Esophagus squamous epithelium (tissue), 5 donors: ENCODE measurements at places on chromosomes 12 and 14.

DNA sequence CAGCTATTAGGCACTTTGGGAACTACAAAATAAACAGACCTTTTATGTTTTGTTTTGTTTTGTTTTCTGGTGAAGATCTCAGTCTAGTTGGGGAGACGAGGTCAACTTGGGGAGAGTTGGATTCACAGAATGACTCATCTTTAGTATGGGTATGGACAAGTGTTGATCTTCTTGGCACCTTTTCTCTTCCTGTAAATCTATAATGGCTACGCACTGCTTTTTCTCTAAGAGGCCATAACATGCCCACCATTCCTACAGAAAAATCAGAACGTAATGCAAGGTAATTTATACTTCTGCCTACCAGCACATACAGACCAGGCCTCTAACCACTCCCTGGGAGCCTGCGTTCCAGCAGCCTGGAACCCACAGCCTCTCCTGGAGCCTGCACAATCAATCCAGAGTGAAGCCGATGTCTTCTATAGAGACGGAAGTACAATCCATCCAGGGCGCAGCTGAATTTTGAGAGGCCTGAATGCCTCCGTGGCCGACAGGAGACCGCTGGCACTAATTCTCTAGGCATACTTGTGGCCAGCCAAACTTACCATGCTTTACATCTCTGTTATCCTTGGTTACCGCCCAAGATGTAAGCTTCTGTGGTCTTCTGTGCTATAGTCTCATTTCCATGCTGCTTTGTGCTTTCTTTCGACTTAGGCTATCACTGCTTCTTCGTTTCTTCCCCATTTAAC, 717 bp downstream of the PPHLN1 start:
- no peak for DNase-seq

GRCh38 chr12:48994224-48995085, 4.7 kb downstream of the DDN start:
- no peak for DNase-seq

DNA sequence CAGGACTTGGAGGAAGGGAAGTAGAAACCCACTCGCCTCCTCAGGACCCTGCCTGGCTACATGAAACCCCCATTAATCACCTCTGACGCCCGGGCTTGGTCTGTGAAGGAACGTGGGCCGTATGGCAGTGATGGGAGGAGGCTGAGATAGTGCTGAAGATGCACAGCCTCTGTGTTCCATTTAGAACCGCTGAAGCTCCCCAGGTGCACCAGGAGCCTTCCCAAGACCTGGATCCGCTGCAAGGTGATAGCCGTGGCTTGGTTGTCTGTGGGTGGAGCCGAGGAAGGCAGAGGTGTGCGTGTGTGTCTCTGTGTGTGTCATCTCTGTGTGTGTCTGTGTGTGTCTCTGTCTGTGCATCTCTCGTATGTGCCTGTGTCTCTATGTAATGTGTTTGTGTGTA, 293.1 kb downstream of the CACNA1C start:
- DNase-seq, result no peak

- no peak for DNase-seq
Observed at GRCh38 chr14:37864861-37865718, 269.7 kb downstream of the TTC6 start.

GRCh38 chr12:121176826-121177529, 33.0 kb upstream of the P2RX4 start:
- no peak for DNase-seq

DNA sequence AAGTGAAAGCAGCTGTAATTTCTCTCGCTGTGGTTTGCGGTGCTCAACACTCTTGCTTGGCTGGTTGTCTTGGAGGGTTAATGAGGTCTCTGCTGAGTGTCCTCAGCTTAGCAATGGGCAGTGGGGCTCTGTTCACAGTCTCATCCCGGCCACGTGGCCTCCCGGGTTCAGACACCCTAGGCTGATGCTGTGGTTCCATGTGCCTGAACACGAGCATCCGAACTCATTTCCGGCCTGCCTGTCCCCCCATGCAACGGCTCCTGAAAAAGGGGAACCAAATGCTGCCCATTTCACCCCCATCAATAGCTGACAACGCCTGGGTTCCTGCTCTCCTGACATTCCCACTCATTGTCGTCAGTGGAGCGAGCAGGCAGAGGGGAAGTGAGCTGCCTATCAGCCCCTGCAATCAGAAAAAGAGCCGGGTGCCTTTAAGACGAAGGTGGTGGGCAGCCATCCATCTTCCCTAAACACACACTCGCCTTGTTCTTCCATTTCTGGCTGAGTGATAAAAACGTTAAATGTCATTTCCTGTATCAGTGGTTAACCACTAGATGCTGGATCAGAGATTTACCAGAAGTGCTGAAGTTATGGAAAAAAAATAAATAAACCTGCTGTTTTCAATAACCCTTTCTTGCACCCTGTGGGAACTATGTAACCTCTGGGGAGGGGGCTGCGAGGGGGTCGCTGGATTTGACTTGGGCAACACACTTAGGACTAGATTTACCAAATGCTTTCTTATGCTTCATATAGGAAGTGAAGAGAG, 60.3 kb upstream of the BCL2L14 start:
- peak; percentile 24 for DNase-seq

DNA sequence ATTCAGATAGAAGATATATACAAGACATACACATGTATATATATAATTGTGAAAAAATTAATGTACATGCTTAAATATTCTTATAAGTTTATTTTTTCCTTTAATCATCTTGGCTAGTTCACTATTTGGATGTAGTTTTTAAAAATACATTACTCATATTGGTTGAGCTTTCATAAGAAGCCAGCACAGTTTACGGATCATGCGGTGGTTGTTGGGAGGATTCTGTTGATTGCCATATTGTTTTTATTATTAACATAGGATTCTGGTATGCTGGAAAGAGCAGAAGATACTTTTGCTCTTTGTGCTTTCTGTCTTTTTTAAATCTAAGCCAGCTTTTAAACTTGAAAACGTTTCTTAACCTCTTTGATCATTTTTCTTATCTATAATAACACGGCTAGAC, 163.4 kb downstream of the OTOGL start:
- DNase-seq, result no peak

DNA sequence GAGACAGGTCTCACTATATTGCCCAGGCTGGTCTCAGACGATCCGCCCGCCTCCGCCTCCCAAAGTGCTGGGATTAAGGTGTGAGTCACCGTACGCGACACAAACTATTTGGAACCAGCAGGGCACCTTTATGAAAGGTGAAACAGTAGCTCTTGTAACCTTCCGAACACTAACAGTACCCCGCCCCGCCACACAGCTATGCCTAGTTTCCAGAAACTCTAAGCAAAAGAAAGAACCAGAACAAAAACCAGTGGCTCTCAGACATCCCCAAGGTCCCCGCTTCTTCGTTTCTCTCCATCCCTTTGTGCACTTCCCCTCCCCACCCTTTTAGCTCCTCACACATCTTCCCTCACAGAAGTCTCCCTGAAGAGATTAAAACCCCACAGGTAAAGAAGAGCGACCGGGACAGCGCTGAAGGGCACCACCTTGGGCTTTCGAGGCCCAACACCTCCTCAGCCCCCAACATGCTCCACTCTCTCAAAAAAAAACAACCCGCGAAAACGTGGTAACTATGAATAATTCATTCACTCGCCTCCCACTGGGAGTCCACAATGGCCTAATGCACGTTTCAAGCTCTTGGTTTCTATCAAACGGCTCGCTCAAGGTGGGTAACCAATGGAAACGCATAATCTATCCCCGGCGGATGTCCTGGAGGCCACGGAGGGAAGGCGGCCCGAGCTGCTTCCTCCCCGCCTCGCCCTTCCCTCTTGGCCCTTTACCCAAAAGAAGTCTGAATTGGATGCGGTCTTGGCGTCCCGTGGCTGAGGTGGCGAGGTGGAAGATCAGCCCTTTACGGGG, 877 bp downstream of the BAG5 start:
- DNase-seq, result no peak

DNA sequence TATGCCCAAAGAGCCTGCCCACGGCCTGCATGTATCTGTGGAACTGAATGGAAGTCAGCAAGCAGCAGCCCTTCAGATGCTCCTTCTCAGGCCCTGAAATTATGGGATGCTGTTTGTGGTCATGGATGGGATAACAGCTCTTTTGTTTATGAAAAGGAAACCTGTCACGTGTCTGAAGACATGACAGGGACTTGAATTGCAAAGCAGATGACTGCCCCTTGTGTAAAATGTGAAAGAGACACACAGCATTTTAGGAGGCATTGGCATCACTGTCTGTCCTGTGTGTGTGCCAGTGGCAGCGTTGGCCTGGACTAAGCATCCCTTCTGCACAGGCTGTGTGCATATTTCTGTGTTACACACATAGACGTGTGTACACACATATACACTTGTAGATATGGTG, 192.1 kb downstream of the VRK1 start:
- no peak for DNase-seq

- no peak for DNase-seq
Observed at GRCh38 chr14:95614349-95614748, 71.9 kb upstream of the TCL1B start.

- no peak for DNase-seq
Observed at GRCh38 chr12:19561411-19561961, 122.2 kb downstream of the AEBP2 start.

DNA sequence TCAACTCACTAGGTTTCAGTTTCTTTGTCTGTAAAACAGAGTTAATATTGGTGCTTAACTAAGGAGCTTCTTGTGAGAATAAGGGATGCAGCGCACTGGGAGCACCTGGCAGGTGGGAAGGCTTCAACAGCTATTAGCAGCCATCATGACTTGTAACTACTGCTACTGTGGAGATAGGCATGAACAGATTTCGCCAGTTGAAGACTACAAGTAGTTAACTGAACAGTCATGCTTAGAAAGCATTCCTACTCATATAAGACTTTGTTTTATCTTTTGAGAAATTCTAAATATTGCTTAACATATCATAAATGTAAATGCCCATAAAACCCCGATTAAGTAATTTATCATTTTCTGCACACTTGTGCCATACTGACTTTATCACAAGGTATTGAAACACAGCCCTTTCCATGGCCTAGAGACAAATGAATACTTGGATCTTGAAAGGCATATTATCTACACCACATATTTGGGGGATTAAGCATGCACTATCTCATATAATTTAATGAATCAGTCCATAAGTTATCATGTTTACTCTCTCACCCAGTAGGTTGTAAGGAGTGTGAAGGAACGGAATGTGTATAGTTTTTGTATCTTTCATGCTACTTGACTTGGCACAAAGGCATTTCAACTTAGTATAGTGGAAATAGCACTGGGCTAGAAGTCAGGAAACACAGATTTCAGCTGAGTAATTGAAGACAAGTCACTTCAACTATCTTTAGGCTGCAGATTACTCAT, 16.1 kb downstream of the NTN4 start:
- DNase-seq, result no peak

- DNase-seq, result no peak
Observed at GRCh38 chr12:47799357-47799955, 20.2 kb downstream of the HDAC7 start.

- DNase-seq, result no peak
Observed at GRCh38 chr12:131941116-131941986, 8.4 kb upstream of the EP400 start.
